ENCODE measurements at places on chromosomes 1 and 21.

DNA sequence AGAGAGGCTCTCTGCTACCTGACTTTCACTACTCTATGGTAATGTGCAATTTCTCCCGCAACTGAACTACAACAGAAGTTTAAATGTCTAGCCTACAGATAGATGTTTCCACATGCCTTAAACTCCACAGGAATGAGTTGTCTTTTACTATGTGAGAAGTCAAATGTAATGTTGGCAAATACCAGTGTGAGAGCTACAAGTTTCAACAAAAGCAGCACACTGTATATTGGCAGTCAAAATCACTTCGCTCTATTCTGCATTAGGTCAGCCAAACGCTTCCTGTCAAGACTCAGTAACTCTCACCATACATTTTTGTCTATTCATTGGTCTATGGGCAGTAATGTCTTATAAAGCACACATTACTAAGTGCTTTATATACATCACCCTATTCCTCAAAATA, 41.9 kb downstream of the LUZP1 start:
- no peak for DNase-seq

DNA sequence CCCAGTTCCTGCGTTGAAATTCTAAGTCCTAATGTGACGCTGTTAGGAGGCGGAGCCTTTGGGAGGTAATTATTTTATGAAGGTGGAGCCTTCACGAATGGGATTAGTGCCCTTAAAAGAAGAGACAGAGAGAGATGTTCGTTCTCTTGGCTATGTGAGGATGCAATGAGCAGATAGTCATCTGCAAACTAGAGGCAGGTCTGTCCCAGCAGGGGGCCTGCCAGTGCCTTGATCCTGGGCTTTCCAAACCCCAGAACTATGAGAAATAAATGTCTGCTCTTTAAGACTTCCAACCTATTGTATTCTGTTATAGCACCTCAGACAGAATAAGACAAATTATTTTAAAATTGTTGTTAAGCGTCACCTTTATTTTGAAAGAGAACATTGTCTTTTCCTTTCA, 123.1 kb upstream of the KCNJ6 start:
- DNase-seq, result no peak

GRCh38 chr1:184940694-184941409, 33.5 kb downstream of the NIBAN1 start:
- DNase-seq, result no peak

DNA sequence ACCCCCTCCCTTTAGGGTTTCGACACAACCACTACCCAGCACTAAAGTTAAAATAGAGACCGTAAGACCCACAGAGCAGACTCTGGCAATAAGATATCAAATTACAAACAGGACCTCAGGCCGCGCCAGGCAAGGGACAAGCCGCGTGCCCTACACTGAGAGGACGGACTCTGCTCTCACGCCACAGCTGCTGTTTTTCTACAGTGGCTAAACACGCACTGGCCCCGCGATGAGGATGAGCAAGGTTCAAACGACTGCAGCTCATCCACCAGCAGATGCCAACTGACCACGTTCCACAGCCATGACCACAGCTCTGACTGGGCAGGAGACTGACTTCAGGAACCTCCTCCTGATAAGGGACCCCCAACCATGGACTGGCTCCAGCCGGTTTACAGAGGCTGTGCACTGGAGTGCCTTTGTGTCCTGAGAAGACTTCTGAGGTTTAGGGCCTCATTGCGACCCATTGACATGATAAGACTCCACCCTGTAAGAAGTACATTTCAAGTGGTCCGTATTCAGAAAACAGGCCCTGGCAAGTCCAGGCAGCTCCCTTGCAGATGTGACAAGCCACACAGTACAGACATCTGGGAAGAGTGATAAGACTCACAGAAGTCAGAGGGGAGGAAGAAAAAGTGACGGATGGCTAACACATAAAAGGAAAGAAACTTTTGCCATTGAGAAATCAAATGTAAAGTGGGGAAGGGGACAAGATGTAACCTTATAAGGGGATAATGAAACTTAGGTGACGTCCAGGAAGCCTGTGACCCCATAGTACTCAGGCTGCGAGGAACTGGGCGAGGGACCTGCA, 1.5 kb upstream of the KRTAP10-6 start:
- DNase-seq, result no peak

- DNase-seq, result no peak
Measured at GRCh38 chr1:28640766-28641165, 2.1 kb downstream of the TAF12 start.

- DNase-seq, result no peak
Measured at GRCh38 chr1:201593200-201593921, 54.4 kb downstream of the NAV1 start.

GRCh38 chr1:206832352-206832880, 33.0 kb upstream of the IL20 start:
- no peak for DNase-seq

- DNase-seq, result peak; percentile 99
Measured at GRCh38 chr1:1399187-1399871, at the start of gene CCNL2. TSS of gene CCNL2 (minus strand) at chr1:1399335. CDS start at chr1:1399306, 29 bp downstream.

DNA sequence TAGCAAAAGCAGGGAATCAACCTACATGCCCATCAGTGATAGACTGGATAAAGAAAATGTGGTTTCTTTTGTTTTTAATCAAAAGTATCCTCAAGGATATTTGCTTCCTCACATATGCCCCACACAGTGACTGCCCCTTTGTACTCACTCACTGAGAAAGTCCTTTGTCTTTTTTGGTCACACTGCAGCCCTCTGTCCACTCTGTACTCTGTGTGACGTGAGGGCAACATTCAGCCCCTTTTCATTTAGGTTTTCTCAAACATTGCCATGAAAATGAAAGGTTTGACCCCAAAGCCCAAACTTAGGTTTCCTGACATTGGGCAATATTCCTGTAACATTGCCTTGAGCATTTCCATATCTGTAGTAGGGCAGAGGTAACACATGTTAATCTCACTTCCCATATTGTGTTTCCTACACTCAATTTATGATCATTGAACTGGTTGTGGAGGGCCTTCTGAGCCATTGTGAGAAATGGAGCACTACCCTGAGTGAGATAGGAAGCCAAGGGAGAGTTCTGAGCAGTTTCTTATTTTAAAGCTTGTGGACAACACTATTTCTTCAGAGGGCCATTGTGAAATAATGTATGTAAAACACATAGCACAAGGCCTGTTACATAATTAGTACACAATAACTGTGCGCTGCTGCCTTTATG, 501.9 kb upstream of the C1orf87 start:
- DNase-seq, result no peak

DNA sequence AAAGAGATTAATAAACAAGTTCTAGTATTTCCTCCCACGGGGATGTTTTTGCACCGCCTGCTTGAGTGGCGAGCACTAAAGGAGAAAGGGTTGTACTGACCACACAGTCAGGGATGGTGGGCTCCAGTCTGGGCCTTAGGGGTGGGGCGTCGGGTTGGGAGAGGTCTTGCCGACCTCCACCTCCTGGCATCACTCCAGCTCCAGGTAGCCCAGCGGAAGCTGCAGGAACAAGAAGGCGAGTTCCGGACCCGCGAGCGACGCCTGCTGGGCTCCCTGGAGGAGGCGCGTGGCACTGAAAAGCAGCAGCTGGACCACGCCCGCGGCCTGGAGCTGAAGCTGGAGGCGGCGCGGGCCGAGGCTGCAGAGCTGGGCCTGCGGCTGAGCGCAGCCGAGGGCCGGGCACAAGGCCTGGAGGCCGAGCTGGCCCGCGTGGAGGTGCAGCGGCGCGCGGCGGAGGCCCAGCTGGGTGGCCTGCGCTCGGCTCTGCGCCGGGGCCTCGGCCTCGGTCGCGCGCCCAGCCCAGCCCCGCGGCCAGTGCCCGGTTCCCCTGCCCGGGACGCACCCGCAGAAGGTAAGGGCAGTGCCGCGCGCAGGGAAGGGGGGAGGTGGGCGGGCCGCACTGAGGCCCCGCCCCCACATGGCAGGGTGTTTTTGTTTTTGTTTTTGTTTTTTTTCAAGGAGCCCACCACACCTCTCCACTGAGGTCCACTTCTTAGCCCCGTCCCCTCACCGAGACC, 19.7 kb downstream of the MFAP2 start:
- DNase-seq, result peak; percentile 76

DNA sequence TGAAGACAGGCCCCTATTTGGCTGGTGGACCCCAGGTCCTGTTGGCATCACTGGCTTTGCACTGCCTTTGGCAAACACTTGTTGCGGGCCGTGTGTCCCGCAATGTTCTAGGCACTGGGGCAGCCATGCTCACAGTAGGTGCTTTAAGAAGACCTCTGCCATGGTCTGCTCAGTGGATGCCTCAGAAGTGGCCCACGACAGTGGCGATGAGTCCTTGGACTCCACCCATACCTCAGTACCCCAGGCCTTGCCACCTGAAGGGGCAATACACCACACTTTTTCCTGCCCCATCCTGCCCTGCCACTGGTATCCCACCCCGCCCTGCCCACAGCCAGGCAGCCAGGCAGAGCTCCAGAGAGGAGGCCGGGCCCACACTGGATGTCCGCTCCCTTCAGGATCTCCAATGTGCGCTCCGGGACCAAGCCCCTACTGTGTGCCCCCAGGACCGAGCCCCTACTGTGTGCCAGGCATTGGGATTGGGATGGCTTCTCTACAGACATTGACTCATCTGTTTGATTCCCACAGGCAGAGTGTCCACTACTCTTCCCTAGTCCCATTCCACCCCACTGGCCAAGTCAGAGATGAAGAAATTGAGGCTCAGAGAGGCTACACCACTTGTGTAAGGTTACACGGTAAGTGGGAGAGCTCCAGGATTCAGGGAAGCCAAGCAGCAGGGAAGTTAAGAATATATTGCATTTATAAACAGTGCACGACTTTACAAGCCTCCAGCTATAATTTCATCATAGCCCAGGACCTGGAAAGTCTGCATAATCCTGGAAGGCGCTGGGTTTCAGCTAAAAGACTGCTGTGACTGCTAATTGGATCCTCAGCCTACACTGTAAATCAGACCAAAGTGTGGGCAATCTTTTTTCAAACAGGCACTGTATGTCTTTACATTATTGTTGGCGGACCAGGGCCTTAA, 101.6 kb downstream of the DMRTB1 start:
- DNase-seq, result no peak

DNA sequence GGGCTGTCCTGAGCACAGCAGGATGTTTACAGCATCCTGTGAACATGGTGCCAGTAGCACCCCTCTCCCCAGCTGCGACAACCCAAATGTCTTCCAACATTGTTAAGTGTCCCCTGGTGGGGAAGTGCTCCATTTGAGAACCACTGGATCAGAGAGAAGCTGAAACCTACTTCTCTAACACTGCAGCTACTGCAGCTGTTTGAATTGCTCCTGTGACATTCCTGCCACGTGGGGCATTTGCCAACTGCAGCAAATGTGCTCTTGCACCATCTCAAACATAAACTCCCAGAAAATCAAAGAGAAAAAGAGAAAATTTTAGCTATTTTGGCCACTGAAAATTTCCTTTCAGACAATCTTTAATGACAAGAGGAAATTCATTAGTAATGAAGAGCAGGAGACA, 11.0 kb downstream of the SLC2A5 start:
- no peak for DNase-seq

DNA sequence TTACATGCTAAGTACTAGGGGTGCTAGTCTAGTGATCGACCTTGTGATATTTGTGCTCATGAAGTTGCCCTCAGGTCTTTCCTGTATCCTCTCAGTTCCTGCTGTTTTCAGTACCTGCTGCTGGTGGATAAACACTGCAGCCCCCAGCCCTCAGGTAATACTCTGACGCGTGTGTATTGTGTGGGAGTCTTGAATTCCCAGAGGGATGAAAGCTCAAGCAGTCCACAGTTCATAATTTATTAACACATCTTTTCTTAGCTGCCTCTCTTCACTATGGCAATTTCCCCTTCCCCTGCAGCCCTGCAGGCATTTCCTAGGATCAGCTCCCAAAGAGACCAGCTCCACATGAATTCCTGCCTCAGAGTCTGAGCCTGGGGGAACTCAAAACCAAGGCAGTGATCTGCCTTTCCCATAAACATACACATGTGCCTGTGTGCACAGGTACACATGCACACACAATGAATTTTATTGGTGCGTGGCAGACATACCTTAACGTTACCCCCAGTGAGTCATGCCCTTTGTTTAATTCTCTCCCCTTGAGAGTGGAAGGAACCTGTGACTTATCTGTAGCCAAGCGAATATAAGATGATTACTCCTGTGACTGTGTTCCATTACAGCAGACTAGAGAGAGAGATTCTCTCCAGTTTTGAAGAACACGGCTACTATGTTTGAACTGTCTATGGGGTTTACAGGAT, 14.1 kb upstream of the HMGCS2 start:
- no peak for DNase-seq

DNA sequence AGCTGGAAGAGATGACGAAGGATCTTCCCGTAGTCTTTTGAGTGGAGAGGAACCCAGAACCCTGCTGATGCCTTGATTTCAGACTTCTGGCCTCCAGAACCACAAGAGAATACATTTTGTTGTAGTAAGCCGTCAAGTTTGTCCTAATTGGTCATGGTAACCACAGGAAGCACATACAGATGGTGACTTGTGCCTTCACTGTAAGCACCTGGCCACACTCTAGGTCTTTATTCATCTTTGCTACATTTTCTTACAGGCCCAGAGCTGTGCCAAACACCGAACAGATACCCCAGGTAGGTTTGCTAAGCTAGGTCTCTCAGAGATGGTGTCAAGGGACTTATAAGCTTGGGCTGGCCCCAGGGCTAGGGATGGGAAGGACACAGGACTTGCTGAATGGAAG, 4.8 kb downstream of the DHRS3 start:
- DNase-seq, result no peak

GRCh38 chr1:217876896-217877295, 245.8 kb downstream of the SPATA17 start:
- no peak for DNase-seq

- no peak for DNase-seq
Measured at GRCh38 chr1:223331929-223332328, 32.0 kb downstream of the SUSD4 start.

DNA sequence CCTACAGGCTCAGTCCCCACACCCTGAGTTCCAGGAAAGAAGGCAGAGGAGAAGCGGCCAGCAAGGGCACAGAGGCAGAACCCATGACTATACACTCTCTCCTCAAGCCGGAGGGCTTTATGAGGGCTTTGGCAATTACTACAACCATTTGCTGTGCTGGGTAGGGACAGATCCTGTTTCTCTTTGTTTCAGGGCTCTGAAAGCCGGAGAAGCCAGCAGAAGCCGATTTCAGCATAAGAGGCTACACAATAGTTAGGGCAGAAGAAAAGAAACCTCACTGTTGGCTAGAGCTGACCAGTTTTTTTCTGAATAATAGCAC, 13.9 kb downstream of the GPR3 start:
- no peak for DNase-seq

DNA sequence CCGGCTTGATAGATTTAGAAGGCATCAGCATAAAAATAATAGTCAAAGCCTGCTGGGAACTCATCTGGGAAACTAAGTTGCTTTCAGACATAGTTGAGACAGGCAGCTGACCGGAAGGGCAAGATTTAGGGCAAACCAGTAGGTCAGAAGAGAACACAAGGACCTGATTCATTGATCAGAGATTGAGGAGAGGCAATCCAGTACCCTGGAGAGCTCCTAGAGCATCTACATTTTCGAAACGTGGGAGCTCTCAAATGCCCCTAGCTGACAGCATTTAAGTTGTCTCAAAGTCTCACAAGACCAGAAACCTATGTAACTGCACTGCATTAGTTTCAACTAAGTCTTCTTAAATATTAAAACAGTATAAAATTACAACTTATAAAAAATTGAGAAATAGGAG, 22.9 kb upstream of the MTF2 start:
- DNase-seq, result peak; percentile 35

- DNase-seq, result no peak
Measured at GRCh38 chr21:19461481-19462205, 1058.1 kb upstream of the TMPRSS15 start.
